ENCODE measurements at places on chromosomes 1 and 21. TPM values are rescaled to one million over a fixed set of nuclear protein-coding genes. Genes with fewer than 3 reads are reported as not detected.

Gene TRIM63
- total RNA-seq: not detected

Gene DPH2
- total RNA-seq: 25.7 TPM

Gene SUSD4
- total RNA-seq: 3.2 TPM

Gene HOOK1
- 1.3 TPM for total RNA-seq

Gene ERG
- total RNA-seq: 63.7 TPM

Gene ANKRD35
- total RNA-seq: 1.3 TPM

Gene UMODL1
- total RNA-seq: not detected

Gene C1orf87
- total RNA-seq: not detected

Gene KIF2C
- 0.44 TPM for total RNA-seq

Gene PLPPR4
- total RNA-seq: 8.8 TPM

Gene TMEM81
- total RNA-seq: 1.6 TPM

Data from omental fat pad (tissue), 4 donors.